Peyer's patch (tissue), 4 donors: ENCODE measurements at places on chromosomes 3 and 15. TPM values are rescaled to one million over a fixed set of nuclear protein-coding genes. Genes with fewer than 3 reads are reported as not detected.

The PCSK6 gene
- total RNA-seq = 10.8 TPM

The SERINC4 gene
- total RNA-seq = not detected

The GOLGA8S gene
- not detected for total RNA-seq

The C3orf52 gene
- total RNA-seq = 27.7 TPM

The PLIN1 gene
- 10.1 TPM for total RNA-seq

The RAB6B gene
- 0.83 TPM for total RNA-seq

The AHSG gene
- not detected for total RNA-seq

The TEX55 gene
- not detected for total RNA-seq

The ARGFX gene
- not detected for total RNA-seq

The RPL14 gene
- total RNA-seq = 102 TPM

DNA sequence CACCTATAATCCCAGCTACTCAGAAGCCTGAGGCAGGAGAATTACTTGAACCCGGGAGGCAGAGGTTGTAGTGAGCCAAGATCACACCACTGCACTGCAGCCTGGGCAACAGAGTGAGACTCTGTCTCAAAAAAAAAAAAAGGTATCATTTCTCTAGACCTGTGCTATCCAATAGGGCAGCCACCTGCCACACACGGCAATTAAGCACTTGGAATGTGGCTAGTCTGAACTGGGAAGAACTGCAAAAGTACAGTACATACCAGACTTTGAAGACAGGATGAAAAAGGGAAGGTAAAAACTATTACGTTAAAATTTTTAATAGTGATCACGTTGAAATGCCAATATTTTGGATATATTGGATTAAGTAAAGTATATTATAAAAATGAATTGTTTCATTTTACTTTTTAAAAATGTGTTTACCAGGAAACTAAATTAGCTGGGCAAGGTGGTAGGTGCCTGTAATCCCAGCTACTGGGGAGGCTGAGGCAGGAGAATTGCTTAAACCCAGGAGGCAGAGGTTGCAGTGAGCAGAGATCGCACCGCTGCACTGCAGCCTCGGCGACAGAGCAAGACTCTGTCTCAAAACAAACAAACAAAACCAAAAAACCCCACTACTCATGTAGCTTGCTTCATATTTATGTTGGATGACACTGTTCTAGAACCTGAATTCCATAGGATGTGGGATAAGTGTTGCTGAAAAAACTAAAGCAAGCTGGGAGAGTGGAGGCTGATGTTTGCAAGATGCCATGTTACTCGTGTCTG, 2.3 kb downstream of the CYP8B1 start:
- DNase-seq = no peak

DNA sequence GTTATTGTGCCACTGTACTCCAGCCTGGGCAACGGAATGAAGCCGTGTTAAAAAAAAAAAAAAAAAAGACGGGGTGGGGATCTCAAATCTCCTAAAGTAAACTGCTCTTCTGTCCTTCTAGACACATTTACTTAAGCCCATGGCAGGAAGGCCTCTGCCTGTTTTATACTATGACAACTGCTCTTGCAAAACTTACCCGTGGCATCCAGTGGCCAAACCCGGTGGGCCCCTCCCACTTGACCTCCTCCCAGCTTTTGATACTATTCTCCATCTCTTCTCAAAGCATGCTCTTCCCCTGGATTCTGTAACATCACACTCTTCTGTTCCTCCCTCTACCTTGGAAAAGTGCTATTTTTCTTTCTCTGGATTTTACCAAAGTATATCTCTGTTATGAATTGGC, 112.2 kb downstream of the RFTN1 start:
- DNase-seq = no peak

DNA sequence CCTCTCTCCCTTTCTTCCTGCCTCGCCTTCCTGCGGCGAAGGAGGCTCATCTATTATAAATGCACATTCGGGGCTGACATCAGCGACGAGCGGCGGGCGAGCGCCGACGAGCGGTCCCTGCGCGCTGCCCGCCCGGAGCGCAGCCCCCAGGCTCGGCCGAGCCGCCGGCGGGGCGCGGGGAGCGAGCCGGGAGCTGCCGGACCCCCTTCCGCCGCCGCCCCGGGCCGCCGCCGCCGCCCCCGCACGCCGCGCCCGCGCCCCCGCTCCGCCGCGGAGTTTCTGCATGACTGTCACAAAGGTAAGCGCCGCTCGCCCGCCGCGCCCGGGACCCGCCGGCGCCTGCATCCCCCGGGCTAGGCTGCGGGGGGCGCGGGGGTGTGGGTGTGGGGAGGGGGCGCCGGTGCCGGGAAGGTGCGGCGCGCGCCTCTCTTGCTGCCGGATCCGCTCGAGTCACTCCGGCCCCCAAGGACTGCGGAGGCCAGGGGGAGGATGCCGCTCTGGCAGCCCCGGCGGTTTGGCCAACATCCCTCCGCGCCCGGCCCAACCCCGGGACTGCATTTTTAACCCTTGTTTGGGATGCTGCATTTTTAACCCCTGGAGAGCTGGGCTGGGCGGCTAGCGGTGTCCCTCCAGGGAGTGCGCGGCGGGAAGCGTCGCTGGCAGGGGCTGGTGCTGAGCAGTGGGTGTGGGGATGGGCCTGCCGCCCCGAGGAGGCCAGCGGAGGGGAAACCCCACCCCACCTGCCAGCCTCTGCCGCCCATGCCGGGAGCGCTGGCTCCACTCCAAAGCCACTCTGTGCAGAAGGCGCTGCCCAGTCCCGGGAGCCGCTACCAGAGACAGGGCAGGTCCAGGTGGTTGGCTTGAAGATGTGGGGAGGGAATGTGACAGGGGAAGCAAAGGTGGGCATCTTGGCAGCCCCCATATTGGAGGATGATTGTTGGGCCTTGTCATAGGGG, at the start of gene CORO2B:
CORO2B (plus strand) TSS at position 14 of the 956 bp plus-strand sequence; CDS start at position 284, 270 bp downstream.
- no peak for DNase-seq

GRCh38 chr3:78174821-78175220, 1134.9 kb downstream of the ROBO2 start:
- DNase-seq = no peak

DNA sequence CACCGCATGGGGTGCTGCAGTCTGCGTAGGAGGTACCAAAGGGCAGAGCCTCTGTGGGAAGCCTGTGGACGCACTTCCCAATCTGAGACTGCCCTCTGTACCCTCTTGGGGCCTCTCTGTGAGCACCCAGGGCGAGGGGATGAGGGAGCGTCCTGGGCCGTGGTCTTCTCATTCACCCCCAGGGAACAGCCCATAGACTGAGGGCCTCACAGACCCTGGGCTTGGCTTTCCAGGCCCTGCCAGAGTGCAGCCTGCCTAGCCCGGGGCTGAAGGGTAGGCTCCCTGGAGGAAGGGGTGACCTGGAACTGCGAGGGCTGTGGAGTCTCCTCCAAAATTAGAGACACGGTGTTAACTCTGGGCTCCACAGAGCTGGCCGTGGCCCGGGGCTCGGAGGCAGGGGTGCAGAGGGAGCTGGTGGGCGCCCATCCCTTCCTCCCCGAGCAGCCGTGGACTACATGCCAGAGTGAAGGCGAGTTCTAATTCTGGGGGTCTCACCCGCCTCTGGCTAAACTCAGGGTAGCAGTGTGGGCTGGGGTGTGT, 468 bp upstream of the SPTBN5 start:
- DNase-seq = no peak

GRCh38 chr3:119819806-119820205, 37.9 kb downstream of the NR1I2 start:
- DNase-seq = no peak

- DNase-seq = no peak
Measured at GRCh38 chr15:23567921-23568320, 2.4 kb downstream of the MKRN3 start.

DNA sequence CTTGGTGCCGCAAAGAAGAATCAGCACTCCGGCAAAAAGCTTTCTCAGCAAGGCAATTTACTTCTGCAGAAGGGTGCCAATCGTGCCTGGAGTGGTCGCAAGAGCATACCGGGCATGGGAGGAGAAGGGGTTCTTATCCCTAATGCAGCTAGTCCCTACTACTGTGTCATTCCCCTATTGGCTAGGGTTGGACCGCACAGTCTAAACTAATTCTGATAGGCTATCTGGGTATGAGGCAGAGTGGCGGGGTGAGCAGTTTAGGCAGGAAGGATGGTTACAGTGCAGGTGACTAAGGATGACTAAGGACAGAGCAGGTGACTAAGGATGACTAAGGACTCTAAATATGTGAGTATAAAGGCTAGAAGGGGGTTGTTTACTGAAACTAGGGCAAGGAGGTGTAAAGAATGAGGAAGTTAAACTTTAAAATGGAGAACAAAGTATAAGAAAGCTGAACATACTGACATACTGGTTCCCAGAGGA, 52.9 kb downstream of the PGBD4 start:
- no peak for DNase-seq

DNA sequence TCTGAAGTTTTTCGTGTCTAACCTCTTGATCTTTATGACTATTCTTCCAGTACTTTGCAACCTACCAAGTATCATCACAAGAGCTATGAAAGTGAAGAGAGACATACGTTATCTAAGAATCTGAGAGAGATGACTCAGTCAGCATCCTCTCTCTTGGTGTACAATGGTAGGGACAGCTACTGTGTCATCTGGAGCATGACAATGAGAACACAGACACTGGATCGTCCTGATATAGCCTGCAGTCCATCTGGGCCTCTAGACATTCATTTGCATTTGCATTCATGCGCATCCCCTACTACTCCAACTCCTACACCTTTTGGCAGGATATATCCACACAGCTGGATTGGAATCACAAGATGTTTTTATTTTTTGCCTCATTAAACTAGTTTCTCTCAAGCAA, 115.2 kb downstream of the PEX5L start:
- DNase-seq = no peak

DNA sequence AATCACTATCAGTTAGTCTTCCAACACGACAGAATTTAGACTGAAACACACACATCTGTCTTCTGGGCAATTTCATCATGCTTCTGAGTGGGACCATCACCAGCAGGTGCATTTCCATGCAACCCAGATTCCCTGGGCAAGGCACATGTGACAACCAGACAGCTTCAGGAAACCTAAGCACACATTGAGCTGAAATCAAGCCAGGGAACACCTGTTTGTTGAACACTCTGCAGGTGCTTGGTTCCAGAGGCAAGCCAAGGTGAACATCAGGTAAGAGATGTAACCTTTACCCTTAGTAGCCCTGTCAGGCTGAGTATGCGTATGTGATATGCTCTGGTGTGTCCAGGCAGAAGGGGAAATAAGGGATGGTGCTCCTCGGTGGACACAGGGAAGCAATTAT, 3.3 kb upstream of the PSMD2 start:
- DNase-seq = no peak

GRCh38 chr3:134001251-134001650, 28.5 kb downstream of the SLCO2A1 start:
- no peak for DNase-seq

DNA sequence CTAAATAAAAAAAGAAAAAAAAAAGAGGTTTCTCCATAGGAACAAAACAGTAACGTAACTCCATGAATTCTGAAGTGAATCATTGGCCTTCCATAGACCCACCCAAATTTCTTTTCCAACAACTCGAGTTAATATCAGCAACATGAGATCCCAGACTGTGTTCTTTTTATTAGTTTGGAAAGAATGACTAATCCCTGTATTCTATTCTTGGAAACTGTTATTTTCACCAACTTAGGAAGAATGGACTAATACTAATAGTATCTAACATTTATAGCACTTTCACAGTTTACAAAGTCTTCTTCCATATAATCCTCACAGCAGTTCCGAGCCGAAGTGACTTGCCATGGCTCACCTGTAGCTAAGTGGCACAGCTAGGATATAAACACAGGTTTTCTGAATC, 72.7 kb upstream of the SLC4A7 start:
- no peak for DNase-seq

- DNase-seq = no peak
Measured at GRCh38 chr3:167740961-167741587, 5.6 kb downstream of the SERPINI1 start.

- no peak for DNase-seq
Measured at GRCh38 chr15:96889734-96890480, 559.4 kb downstream of the NR2F2 start.

- DNase-seq = no peak
Measured at GRCh38 chr3:149648525-149648924, 9.3 kb downstream of the WWTR1 start.

DNA sequence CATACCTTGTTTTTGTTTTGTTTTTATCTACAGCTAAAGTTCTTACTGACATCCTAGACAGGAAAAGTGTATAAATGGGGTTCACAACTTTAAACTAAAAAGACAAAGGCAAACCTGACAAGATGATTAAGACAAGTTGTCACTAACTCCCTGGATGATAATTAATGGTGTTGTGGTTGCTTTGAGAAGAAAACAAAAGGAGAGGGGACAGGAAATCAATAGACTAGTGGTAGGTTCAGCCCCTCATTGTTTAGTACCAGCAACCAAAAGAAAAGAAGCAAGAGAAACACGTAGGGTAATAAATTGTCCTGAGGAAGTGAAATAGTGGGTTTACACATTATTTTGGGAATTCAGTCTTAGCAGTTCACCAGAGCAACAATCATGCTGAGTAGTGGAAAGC, 78.8 kb downstream of the BFSP2 start:
- DNase-seq = no peak

GRCh38 chr3:31777887-31778286, 203.2 kb downstream of the OSBPL10 start:
- DNase-seq = no peak

- DNase-seq = no peak
Measured at GRCh38 chr3:188415196-188415595, 261.2 kb downstream of the LPP start.
